Activated CD8-positive, alpha-beta memory T cell treated with anti-CD3 and anti-CD28 coated beads for 1 hour (primary cell): ENCODE measurements at places on chromosomes 4 and X.

GRCh38 chr4:53781629-53782457, 190.6 kb upstream of the LNX1 start:
- DNase-seq = no peak

GRCh38 chrX:15512401-15512965, 11.9 kb downstream of the BMX start:
- DNase-seq = no peak

GRCh38 chr4:186651624-186652023, 72.0 kb downstream of the FAT1 start:
- DNase-seq = no peak

GRCh38 chr4:156695163-156695562, 276.4 kb downstream of the PDGFC start:
- DNase-seq = no peak

DNA sequence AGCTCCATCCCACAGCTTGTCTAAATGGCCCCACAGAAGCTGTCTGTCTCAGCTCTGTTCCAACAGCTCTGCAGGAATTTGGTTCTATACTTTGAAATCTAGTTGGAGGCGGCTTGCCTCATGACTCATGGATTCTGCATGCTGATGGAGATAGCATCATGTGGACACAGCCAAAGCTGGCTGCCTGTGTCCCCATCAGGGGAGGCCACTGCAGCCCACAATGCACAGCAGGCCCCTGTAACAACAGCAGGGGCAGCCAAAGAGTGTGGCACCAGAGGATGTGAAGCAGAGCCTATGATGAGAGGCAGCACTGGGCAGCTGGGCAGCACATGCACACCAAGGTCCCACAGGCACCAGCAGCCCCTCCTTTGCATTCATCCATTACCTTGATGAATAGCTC, 67.2 kb downstream of the DCAF12L1 start:
- no peak for DNase-seq

DNA sequence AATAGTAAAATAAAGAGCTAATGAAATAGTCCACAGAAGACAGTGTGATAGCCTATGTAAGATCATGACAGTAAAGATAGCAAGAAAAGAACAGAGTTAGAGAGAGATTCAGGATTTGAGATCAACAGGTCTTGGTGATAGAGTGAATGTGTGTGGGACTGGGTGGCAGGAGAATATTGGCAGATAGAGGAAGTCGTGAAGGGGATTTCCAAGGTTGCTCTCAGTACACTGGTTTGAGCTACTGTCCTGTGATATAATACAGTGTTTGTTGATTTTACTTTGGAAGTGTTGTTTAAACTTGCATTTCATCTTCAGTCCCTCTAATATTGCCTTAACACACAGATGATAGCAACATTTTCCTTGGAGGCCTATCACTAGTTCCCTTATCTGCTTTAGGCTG, 44.1 kb downstream of the DTHD1 start:
- no peak for DNase-seq

DNA sequence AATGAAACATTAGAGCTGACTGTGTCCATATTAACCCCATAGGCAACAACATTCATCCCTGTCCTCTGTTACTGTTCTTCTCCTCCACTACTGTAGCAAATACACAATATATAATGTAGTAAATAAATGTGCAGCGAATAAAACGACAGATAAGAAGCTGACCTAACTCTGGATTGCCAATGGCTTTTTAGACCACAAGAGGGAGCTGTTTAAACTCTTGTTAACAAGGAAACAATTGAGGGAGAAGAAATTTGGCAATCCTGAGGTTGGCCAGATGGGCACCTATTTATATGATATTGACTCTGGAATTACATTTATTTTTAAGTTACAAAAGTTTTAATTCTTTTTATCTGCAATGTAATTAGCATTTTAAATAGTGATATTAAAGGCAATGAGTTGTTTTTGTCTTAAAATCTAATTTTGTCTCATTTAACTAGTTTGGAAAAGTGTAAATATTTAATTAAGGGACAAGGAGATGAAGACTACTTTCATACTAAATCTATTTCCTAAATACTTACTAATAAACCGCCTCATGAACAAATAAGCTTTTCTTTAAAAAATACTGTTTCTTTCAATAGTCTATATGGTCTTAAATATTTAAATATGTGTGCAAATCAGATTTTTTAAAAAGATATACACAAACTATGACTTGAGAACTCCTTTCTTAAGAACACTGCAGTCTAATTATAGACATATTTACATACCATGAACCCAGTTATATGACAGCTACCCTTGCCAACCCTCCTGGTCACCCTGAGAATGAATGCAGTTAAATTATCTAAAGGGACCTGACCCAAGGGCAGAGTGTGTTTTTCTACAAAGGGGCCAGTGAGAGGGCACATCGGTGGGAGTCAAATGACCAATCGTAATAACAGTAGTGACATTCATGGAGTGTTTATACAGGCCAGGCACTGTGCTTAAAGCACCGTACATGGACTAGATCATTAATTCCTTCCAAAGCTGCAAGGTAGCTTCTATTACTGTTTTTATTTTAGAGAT, 52.9 kb upstream of the HPF1 start:
- no peak for DNase-seq

- DNase-seq = no peak
These were observed 104.0 kb upstream of the WDR17 start for GRCh38 chr4:175961604-175962003.

DNA sequence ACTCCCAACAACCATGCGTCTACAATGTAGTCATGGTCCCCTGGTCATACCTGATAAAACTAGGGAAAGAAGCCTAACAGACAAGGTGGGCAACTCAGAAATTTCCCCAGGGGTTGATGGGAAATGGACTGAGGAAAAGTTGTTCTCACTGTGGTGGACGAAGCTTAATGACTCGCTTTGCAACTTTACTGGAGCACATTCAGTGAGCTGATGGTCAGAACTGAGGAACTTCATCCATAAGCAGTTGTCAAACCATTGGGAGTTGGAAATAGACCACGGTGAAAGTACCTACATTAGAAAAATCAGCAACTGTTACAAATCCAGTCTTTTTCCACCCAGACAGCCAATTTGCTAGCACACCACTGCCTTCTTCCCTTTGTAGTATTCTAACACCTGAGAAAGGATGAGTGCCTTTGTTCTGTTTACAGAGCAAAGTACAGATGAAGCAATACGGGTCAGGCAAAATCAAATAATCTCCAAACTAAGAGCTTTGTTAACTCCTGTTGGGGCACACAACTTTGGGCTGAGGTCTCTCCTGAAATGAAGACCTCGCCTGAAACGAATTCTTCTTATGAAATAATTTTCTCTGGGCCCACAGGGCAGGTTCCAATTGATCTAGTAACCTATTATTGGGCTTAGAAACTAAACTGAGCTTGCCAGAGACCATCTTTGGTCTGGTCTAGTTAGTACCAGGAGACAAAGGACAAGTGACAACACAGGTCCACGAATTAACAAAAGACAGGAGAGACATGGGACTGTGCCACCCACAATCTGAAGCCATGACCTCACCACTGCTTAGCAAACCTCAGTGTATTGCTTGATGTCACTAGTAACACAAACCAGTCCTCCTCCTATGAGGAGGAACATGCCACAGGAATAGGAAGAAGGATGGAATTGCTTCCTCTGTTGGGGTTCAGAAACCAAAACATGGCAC, 58.9 kb upstream of the NFKB1 start:
- no peak for DNase-seq

DNA sequence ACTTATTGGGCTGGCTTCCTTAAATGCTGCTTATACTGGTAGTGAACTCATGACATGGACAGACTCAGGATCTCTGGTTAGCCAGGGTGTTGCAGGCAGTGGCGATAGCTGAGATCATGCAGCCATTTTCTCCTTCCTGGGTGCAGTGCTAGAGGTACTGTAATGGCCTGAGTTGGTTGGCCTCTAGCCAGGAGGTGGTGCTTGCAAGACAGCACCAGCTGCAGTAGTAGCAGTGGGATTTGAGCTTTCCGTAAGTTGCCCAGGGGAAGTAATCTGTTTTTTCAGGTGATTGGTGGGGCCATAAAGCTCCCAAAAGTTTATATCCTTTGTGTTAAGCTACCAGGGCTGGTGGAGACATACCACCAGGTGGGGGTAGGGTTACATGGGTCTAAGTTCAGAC, 45.1 kb upstream of the AADAT start:
- DNase-seq = no peak

- no peak for DNase-seq
These were observed 13.1 kb upstream of the MAGEB16 start for GRCh38 chrX:35785075-35785474.
